ENCODE measurements at places on chromosomes 12 and 14.
A peak's percentile ranks its signal among the peaks of the same experiment; 100 is the strongest.

DNA sequence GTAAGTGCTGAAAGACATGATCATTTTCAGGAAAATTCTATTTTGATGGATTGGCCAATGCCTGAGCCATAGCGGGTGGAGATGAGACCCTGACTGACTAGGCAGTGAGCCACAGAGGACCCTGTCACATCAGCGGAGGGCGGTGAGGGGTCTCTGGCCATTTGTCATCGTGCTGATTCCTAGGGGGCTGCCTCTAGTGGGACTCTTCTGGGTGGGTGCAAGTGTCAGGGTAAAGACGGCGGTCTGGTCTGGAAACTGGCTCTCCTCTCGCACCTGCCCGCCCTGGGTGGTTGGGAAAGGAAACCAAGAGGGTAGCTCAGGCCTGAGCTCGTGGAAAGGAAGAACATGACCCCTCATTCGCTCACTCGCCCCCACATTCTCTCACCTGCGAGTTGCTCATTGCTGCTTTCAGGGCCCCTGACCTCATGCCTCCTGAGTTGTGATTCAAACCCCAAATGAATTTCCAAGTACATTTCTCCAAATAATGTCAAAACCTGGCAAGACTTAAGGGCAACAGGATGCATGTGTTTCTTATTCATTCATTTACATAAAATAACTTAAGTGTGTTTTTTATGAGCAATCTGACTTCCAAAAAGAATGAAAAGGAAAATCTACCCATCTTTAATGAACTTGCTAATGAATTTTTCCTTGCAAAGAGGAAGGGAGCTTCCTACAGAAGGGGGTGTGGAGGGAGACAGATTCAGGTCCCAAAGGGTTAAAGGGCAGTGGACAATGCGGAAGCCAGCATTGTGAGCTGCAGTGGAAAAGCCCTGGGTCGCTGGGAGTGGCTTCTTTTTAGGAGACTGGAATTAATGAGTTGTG is 12.8 kb downstream of the MEG3 start:
- DNase-seq, result no peak

DNA sequence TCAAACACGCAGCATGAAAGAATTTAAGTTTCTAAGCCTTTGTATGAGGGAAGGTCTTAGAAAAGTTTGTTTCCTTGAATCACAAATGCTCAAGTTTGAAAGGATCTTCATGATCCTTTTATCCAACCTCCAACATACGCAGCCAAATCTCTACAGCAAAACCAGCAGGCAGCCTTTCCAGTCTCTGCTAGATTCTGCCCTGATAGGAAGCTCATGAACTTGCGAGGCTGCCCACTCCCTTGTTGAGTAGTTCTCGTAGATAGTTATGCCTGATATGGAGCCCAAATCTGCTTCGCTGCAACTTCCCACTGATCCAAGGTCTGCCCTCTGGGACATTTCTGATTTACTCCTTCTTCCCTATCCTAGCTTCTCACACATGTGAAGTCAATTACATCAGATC is 272.9 kb downstream of the EGLN3 start:
- no peak for DNase-seq

DNA sequence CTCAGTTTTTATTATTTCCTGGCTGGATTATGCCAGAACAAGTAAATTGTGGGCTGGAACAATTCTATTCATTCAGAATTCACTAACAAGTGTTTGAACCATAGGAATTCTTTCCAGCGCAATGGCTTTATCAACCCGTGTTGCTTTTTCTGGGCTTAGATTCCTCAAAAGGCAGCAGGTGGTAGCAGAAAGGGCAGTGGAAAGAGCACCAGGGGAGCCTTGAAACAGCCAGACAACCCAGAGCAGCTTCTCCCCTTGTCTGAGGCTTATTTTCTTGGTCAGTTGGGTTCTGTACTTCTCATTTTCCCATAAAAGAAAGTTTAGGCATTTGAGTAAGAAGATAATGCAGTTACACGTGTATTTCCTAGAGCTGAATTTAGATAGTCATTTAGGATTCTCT is 130.7 kb downstream of the OTOGL start:
- no peak for DNase-seq

GRCh38 chr12:120536064-120536791 is 2.1 kb downstream of the RNF10 start:
- no peak for DNase-seq

DNA sequence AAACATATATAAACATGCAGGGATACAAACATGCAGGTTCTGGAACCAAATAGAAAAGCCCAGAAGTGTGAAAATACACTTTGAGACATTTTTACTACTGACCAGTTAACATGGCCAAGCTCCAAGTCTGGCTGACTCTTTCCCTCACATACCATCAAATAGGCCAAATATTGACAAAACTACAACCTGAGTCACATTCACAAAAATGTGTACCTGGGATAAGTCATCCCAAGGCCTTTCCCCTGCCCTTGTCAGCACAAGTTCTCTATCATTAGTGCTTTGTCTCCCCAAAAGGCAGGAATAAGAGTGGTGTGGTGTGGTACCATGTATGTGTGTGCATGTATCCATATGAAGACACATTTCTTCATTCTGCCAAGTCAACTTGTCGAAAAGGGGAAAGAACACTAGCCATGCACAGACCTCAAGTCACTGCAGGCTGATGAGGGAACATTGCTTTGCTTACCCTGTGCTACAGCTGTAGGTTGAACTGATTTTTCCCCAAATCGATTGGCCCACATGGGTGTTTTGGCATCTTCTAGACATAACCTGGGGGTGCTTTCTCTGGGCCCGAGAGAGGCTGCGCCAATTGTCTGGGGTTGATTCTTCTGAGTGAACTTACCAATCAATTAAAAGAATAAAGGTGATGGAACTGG is 14.9 kb downstream of the HOXC4 start:
- no peak for DNase-seq

DNA sequence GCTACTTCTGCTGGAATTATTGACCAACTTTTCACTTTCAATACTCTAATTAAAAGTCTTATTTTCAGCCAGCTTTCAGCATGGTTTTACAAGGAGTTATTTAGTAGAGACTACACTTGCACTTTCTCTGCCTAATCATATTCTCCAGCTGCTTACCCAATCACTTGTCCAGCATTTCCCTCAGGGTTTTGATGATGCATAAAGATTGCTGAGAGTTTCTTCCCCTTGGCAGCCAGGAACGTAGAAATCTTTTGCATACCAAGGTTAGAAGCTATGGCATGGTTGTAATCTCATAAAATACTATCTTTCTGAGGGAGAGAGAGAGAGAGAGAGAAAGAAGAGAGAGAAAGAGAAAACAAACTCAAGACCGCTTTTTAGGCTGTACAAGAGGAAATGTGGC is 10.8 kb downstream of the OR4Q3 start:
- DNase-seq, result no peak

GRCh38 chr12:113474635-113475436 is 3.2 kb upstream of the LHX5 start:
- DNase-seq, result no peak

- no peak for DNase-seq
Observed at GRCh38 chr12:54197431-54197909, 8.7 kb upstream of the SMUG1 start.

DNA sequence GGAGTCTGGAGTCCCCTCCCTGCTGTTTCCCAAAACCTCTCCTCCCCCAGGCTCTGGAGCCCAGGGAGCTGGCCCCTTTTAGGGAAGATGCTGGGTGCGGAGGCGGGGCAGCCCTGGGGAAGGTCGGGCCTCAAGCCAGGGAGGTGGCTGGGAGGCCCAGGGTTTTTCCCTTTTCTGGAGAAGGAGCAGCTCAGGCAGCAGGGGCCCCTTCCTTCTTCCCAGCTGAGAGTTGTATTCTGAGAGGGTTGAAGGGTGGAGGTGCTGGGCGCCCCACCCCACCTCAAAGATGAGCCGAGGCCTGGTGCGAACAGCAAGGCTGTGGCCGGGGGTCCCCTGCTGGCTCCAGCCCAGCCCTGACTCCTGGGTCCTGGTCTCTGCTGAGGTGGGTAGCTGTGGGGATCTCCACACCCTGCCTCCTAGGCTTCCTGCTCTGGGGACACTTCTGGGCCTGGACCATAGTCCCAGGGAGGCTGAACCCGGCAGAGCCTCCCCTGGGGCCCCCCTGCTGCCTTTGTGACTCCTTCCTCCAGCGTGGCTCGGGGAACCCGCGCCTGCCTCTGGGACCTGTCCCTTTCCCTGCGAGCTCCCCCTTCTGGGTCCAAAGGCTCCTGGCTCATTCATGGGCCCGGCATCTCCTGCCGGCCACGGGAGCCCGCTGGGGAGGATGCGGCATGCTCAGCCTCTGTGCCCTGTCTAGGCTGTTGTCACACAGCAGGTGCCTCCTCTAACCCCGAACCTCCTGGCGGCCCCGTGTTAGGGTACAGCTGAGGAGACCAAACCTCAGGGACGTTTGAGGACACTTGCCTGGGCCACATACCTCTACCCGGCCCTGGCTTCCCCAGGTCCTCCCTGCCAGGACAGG is 4.4 kb downstream of the TRMT61A start:
- DNase-seq, result no peak

DNA sequence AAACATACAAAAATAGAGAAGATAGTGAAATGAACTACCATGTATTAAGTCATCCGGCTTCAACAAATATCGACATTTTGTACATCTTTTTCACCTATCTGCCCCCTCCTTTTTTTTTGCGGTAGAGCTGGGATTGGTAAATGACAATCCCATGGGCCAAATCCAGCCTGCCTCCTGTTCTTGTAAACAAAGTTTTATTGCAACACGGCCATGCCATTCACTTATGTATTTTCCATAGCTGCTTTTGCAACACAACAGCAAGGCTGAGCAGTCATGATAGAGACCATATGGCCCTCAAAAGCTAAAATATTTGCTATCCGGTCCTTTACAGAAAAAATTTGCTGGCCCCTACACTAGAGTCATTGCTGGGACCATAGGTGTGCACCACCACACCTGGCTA is 58.1 kb upstream of the PLEKHG3 start:
- no peak for DNase-seq

GRCh38 chr12:61991661-61992060 is 268.5 kb upstream of the USP15 start:
- no peak for DNase-seq

DNA sequence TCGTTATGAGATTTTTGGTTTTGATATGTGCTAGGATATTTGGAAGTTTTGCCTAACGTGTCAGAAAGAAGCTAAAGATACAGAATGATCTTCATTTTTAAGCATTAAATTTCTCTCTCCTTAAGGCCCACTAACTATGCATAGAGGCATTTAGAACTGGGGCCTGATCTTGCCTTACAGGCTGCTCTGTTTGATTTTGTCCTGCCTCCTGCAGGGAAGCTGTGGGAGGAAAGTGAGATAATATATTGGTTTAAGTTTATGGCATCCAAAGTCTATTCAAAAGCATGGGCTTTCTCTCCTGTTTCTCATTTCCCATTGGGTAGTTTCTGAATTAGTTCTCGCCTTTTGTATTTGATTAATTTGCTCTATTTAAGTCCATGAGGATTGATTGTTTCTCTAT is 250.3 kb upstream of the FBXO33 start:
- no peak for DNase-seq

DNA sequence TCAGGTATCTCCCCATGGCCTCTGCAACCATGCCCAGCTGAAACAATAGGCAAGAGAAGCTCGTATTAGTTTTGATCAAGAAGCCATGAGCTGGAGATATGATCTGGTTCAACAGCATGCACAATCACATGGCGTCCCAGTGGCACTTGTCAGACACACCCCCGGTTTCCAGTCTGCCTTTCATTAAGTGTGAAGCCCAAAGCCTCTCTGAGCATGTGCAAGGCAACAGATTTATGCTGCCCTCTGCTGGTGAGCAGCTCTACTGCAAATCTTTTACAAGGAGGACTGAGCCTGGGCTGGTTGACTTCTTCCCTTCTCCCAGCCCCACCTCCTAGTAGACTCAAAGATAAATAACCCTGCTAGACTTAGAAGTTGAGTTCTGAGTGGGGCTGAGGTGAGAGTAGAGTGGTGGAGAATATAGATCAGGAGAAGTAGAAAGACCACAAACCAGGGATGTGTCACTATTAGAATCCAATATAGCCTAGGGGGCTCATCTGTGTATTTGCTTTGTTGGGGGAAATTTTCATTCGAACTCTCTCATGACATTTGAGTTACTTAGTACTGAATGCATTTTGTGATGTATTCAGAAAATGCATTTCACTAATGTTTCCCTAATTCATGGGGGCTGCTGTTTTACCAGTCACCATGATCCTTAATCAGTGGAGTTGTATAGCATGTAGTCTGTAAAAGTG is 53.7 kb upstream of the MBIP start:
- peak; percentile 89 for DNase-seq

DNA sequence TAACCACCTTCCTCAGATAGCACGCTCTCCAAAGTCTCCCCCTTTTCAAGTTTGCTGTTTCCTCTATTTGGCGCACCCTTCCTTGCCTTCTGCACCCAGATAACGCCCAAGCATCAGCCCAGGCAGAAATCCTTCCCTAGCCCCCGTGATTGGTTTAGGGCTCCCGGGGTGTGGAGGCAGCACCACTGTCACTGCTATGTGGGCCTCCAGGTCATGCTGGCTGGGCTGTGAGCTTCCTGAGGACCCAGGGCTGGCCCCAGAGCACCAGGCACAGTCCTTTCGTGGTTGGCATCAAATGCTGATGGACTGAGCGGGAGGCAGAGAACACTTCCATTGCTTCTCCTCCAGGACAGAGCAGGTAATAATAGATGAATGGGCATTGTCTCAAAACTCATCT is 311.4 kb downstream of the BCL11B start:
- no peak for DNase-seq

- peak; percentile 29 for DNase-seq
Observed at GRCh38 chr14:91303091-91303923, 58.8 kb upstream of the GPR68 start.

DNA sequence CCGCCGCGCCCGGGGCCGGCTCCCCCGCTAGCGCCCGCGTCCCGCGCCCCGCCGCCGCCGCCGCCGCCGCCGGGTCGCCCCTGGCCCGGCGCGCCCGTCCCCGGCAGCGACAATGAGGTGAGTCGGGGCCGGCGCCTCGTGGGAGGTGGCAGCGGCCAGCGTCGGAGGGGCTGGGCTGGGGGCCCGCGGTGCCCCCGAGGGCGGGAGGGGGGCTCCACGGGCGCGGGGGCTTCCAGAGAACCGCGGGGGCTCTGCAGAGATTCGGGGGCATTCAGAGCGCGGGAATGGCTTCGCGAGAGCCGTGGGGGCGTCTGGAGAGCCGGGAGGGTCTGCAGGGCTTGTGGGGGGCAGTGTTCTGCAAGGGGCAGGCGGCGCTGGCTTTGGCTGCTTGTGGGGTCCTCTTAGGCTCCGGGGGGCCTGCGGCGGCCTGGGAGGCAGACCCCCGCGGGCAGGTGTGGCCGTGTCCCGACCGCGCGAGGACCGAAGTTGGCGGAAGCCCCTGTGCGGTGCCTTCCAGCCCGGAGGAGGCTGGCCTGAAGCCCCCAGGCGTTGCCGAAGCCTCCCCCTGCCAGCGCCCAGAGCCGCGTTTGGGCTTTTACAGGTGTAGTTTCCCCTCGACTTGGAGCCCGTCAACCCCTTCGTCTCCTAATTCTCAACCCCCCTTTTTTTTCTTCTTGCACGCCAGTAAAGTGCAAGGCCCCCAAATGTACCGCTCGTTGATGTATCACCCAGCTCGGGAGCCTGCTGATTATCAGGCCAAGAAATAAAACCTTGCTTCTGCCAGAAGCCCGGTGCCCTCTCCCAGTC is 93.1 kb upstream of the EVL start:
- no peak for DNase-seq

GRCh38 chr12:118053071-118053985 is 7.7 kb downstream of the WSB2 start:
- DNase-seq, result no peak

GRCh38 chr14:22252686-22253085 is 336.3 kb downstream of the DAD1 start:
- no peak for DNase-seq

- DNase-seq, result no peak
Observed at GRCh38 chr14:92987713-92988510, 65.0 kb downstream of the CHGA start.

Measured in NCI-H1436 (cell line).